ENCODE measurements at places on chromosomes 12 and 14. TPM values are rescaled to one million over a fixed set of nuclear protein-coding genes. Genes with fewer than 3 reads are reported as not detected.

The ERG28 gene
- total RNA-seq: 9.5 TPM

The PRPH gene
- total RNA-seq: not detected

The TESPA1 gene
- not detected for total RNA-seq

DNA sequence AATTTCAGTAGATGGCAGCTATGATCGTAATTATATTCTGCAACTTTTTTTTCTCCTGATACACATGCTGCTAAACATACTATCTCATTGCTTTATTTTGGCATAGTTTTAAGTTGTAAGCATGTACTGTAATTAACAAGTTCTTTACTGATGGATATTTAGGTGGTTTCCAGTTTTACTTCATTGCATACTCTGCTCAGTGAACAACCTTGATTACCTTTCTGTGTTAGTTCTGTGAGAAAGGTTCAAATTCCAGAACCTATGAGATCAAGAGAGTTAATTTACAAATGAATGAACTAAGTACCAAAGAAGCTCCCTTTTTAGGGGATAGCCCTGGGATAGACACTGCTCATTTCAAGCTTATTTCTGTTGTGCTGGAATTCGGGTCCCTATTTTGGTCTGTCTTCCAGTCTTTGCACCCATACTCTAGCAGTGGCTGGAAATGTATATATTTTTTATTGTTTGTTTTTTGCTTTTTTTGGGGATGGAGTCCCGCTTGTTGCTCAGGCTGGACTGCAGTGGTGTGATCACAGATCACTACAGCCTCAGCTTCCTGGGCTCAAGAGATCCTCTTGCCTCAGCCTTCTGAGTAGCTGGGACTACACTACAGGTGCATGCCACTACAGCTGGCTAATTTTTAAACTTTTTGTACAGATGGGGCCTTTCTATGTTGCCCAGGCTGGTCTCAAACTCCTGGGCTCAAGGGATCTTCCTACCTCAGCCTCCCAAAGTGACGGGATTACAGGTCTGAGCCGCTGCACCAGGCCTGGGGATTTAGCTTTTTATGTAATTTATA lies 10.6 kb downstream of the PAPOLA start:
- DNase-seq: no peak

- DNase-seq: no peak
These were observed 157.7 kb upstream of the TMEM132C start for GRCh38 chr12:128109236-128109635.

DNA sequence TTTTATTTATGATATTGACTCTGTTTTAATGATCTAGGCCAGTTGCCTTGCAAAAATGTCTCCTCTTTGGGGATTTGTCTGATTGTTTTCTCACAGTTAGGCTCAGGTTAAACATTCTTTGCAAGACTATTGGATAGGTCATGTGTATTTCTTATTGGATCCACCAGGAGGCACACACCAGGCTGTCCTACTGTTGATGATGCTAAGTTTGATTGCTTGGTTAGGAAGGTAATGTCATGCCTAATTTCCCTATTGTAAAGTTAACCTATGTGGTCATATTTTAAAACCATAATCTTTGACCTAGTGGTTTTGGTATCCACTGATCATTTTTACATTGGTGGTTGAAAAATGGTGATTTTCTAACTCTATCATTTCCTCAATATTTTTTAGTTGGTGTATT lies 137.1 kb downstream of the BRMS1L start:
- peak; percentile 34 for DNase-seq

DNA sequence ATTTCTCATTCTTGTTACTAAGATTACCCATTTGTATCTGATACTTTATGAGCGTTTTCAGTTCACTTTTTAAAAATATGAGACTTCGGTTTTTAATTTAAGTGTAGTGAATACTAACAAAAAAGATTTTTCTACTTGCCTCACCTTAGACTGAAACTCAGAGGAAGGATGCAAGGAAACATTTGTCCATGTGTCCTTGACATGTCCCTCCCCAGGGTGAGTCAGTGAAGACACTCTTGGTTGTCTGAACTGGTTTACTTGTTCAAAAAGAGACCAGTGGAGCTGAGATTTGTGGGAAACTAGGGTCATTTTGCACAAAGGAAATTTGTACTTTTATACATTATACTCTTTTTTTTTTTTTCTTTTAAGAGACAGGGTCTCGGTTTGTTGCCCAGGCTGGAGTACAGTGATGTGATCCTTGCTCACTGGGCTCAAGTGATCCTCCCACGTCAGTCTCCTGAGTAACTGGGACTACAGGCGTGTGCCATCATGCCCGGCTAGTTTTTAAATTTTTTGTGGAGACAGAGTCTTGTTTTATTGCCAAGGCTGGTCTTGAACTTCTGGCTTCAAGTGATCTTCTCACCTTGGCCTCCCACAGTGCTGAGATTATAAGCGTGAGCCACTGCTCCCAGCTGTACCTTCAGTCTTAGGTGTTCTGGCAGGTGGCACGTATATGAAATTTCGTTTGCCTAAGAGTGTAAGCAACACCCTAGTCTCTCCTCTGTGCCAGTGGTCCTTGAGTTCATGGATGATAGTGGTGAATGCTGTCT lies 56.7 kb downstream of the PPFIBP1 start:
- no peak for DNase-seq

DNA sequence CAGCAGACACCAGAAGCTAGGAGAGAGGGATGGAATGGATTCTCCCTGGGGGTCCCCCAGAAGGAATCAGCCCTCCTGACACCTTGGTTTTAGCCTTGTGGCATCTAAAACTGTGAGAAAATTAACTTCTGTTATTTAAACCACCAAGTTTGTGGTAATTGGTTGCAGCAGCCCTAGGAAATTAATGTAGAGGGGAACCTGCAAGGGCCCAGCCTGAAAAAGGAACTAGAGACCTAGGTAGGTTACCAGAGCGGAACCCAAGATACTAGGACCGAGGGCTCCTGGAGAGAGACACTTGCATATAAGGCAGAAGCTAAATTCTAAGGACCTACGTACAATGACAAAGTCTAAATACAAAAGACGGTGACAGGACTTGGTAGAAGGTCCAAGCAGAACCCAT lies 8.1 kb upstream of the DENND5B start:
- no peak for DNase-seq

GRCh38 chr12:93668919-93669418 lies 8.2 kb upstream of the CRADD start:
- DNase-seq: no peak

DNA sequence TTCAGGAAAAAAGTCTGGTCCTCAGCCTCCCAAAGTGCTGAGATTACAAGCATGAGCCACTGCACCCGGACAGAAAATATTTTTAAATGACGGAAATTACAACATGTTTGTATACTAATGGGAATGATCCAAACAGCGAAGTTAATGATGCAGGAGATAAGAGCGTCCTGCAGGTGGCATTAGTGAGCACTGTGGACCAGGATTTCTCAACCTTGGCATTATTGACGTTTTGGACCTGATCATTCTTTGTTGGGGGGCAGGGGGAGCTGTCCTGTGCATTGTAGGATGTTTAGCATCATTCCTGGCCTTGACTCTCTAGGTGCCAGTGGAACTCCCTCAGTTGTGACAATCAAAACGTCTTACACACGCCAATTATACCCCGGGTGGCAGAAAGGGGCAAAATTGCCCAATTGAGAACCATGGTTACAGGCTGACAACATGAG lies 34.1 kb downstream of the SCFD1 start:
- DNase-seq: peak; percentile 49

GRCh38 chr14:105883066-105884005 lies 357.0 kb downstream of the TMEM121 start:
- no peak for DNase-seq

- no peak for DNase-seq
These were observed 56.4 kb downstream of the TESC start for GRCh38 chr12:117042862-117043261.

Data from HT-29 (cell line).